Esophagus squamous epithelium (tissue), 5 donors: ENCODE measurements at places on chromosomes 11 and 22.

DNA sequence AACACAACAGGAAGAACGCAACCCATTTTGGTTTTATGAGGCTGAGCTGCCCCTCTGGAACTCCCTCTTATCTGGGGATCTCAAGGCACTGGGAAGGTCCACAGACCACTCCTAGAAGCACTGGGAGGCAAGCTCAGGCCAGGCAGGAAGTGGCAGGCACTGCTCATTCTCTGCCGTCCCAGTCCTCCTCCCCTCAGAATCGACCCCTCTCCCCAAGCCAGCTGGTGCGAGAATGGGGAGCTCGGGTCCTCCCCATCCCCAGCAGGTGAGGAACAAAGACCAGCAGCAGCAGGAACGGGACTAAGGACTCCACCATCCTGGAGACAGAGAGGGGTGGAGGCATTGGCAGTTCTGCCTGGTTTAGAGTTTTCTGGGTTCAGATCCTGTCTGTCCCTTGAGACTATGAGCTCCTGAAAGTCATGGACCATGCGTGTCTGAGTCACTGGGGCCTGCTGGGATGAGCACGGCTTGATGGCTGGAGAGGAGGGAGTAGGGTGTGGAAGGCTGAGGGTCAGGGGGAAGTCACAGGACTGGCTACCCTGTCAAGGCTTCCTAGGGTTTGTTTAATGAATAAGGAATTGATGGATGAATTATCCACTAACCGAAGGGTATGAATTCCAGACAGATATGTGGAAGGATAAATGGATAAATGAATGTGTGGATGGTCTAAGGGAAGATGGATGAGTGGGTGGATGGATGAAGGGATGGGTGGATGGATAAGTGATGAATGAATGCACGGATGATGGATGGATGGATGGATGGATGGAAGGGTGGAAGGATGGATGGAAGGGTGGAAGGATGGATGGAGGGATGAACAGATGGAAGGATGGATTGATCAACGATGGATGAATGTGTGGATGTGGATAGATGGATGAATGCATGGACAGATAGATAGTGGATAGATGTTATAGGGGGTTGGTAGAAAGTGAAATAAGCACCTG, 6.4 kb downstream of the MYEOV start:
- no peak for DNase-seq

GRCh38 chr11:69131121-69131566, 24.6 kb upstream of the SMIM38 start:
- DNase-seq: no peak

DNA sequence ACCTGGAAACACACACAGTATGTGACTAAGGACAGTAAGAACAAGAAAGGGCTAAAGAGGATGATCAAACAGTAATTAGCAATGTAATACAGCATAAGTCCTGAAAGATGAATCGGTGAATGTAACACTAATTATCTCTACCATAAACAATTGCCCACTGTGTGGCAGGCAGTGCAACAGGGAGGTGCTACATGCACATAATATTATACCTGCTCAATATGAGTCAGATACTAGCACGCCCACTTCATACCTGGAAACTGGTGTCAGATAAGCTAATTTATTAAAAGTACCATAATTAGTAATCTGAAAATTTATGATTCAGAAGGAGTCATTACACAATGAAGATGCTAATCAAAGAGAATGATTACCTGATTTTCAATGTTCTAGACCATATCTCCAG, 14.9 kb downstream of the CASP12 start:
- no peak for DNase-seq

DNA sequence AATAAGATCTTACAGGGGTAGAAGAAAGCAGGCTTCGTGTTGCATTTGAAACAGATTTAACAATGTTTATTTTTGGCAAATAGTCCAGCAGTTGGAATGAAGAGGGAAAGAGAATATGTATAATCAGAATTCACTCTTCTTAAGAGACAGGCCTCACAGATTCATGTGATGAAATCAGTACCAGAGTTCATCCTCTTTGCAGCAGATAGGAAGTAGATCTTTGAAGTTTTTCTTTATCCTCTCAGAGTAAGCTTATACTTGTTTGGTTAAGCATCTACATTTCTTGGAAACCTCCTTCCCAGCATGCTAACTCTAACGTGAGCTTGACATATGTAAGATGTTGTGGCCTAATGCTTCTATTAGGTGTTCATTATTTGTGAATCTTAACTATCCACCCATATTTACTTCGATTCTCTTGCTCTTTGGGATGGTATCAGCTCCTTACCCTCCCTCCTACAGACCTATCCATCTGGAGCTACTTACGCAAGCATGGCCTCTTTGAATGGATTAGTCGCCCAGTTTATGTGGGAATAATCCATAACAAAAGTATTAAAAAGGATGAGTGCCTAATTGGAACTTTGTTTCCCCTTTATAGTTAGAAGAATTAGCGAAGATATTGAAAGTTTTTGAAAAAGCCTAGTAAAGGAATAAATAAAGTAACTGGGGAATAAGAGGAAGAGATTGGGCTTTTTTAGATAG, 80.1 kb downstream of the PRMT3 start:
- no peak for DNase-seq

DNA sequence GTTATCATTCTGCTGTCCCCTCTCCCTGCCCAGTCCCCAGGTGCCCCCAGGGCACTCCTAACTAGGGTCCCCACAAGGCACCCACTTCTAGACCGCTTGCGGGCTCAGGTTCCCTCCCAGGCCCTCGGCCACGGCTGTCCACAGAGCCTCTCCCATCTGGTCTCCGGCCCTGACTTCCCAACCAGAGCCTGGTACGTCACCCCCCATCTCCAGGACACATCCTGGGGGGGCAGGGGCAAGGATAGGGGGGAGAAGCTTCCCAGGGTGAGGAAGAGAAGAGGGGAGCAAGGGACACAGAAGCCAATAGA, 457 bp downstream of the SSTR3 start:
- DNase-seq: no peak

DNA sequence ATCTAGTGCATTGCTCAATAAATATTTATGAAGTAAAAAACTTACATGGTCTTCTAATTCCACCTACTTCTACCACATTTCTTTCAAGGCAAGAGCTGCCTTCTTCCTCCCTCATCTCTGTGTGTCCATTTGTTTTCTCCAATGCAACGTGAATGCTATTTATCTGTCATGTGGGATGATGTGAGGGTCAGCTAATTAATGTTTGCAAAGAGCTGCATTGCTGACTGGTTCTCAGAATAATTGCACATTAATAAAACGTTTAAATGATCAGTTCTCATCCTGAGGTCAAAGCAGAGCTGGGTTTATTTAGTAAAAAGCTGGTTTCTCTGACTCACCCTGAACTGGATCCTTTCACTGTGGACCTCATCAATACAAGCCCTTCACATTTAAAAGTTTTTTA, 8.7 kb downstream of the TENM4 start:
- no peak for DNase-seq

- DNase-seq: no peak
These were observed 14.7 kb upstream of the TAB1 start for GRCh38 chr22:39384750-39385480.

DNA sequence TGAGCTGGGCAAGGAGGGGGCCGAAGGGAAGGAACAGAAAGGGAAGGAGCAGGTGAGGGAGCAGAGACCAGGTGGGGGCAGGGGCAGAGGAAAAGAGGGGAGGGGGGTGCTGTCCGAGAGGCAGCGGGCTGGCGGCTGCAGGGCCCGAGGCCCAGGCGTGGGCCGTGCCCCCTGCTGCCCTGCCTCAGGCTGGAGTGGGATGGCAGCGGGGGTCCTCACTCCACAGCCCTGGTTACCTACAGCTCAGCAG, 2.3 kb downstream of the IGF2 start:
- DNase-seq: no peak

DNA sequence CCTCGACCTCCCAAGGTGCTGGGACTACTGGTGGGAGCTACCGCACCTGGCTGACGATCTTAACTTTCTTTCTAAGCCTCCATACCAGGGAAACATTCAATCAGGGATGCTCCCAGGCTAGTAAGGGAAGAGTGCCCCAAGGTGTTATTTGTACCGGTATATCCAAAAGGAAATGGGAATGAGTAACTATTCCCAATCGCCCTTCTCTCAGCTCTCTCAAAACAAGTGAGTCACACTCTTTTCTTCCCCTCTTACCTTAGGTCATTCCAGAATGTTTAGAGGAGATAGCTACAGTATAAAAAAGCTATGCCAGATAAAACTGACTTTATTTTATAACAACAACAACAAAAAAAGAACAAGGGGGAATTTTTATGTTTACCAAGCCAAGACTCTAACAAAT, 13.7 kb downstream of the DCDC1 start:
- DNase-seq: no peak

- no peak for DNase-seq
These were observed 3.3 kb upstream of the KLHL22 start for GRCh38 chr22:20498913-20499312.

DNA sequence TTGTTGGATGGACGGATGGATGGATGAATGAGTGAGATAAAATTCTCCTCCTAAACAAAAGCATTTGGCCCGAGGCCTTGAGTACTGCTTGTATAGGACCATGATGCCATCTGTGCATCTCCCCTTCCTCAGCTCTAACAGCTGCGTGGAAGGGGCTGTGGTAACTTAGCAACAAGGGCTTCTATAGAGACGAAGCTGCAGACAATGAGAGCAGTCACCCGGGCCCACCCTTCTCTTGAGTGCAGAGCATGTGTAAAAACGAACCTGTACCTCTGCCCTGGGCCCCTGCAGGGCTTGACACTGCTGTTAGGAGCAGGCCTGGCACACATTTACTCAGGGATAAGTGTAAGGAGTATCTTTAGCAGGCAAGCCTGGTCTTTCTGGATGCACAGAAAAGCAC, 391.5 kb downstream of the CADM1 start:
- DNase-seq: no peak

GRCh38 chr11:48150213-48150612, 66.4 kb upstream of the OR4B1 start:
- no peak for DNase-seq
